ENCODE measurements at places on chromosomes 3 and 15.

GRCh38 chr3:136350132-136350531 is 100.0 kb downstream of the PCCB start:
- no peak for DNase-seq

- DNase-seq: no peak
Measured at GRCh38 chr3:39476783-39477182, 9.3 kb downstream of the MOBP start.

- peak; percentile 12 for DNase-seq
Measured at GRCh38 chr3:125310623-125311081, 64.5 kb downstream of the ZNF148 start.

- DNase-seq: no peak
Measured at GRCh38 chr3:28651159-28651558, 302.5 kb upstream of the AZI2 start.

GRCh38 chr3:159765860-159766294 is 222.8 kb upstream of the IL12A start:
- DNase-seq: no peak

DNA sequence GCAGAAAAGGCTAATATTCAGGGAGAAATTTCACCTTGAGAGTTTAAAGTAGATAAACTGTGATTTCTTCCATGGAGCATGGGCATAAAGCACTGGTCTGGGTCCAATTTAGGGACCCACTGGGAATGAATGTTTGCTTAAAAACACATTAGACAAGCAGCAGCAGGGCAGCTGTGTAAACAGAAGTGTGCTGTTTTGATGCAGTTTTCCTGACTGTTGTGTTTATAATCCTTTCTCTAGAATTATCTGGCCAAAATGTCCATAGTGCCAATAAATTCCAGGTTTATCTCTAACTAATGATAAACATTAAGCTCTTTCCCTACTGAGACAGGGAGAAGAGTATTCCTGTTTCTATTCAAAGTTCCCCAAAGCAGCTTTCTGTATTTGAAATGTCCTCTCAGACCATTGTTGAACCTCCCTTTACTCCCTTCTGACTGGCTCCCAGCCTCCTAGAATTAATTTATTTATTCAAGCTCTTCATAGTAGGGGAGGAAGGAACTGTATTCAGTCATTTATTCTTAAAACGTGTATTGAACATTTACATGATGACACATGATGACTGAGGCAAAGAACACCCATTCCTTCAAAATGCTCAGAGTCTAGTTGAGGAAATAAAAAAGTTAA is 7.0 kb upstream of the TM4SF18 start:
- no peak for DNase-seq

GRCh38 chr15:80512726-80513660 is 108.8 kb downstream of the ARNT2 start:
- DNase-seq: no peak

- DNase-seq: no peak
Measured at GRCh38 chr3:15490158-15490557, 31.3 kb downstream of the COLQ start.

Data from stimulated activated CD4-positive, alpha-beta T cell treated with anti-CD3 and anti-CD28 coated beads, TNF-alpha, amount 100 ng/mL, for 24 hours (primary cell).